Smooth muscle cell of the coronary artery (primary cell): ENCODE measurements at places on chromosomes 2 and 18. TPM values are rescaled to one million over a fixed set of nuclear protein-coding genes. Genes with fewer than 3 reads are reported as not detected.

The PIEZO2 gene
- total RNA-seq: 2.1 and 5.3 TPM in 2 replicates

The FAM124B gene
- 0.08 and 0.12 TPM in 2 replicates for total RNA-seq

The HOXD11 gene
- not detected in 2 replicates for total RNA-seq

The MBD5 gene
- 10.8 and 23.3 TPM in 2 replicates for total RNA-seq

The GALNT5 gene
- total RNA-seq: 15.1 and 73.1 TPM in 2 replicates

The STARD6 gene
- 0.15 TPM in 1 of 2 replicates, not detected in the other for total RNA-seq

The ABCG8 gene
- not detected in 2 replicates for total RNA-seq

The HSBP1L1 gene
- total RNA-seq: 2.7 and 3.0 TPM in 2 replicates

The DHRS9 gene
- total RNA-seq: not detected in 2 replicates

The ANKRD30BL gene
- total RNA-seq: not detected in 2 replicates

The REG3G gene
- not detected in 2 replicates for total RNA-seq

The ARPC2 gene
- total RNA-seq: 221 and 388 TPM in 2 replicates

The CHRNG gene
- not detected in 2 replicates for total RNA-seq

The REG3A gene
- total RNA-seq: not detected in 2 replicates

The GKN1 gene
- not detected in 2 replicates for total RNA-seq

The REG1A gene
- total RNA-seq: not detected in 2 replicates

The TFPI gene
- 80.2 and 87.4 TPM in 2 replicates for total RNA-seq

The CCDC102B gene
- total RNA-seq: 7.6 and 16.9 TPM in 2 replicates

The FTCDNL1 gene
- 0.30 and 1.4 TPM in 2 replicates for total RNA-seq

The CAD gene
- total RNA-seq: 26.1 and 35.8 TPM in 2 replicates

The FRZB gene
- under 0.01 TPM in 1 of 2 replicates, not detected in the other for total RNA-seq

The GPR55 gene
- total RNA-seq: not detected in 2 replicates

The TUBA4B gene
- not detected in 2 replicates for total RNA-seq

The DRC1 gene
- total RNA-seq: not detected in 2 replicates

The ATP6V1C2 gene
- not detected in 2 replicates for total RNA-seq

The CNDP1 gene
- total RNA-seq: not detected in 2 replicates

The TLK1 gene
- total RNA-seq: 9.5 and 9.8 TPM in 2 replicates

The MYOM1 gene
- 0.98 and 1.3 TPM in 2 replicates for total RNA-seq

The NT5DC4 gene
- not detected in 2 replicates for total RNA-seq

The SKA1 gene
- 0.94 and 3.5 TPM in 2 replicates for total RNA-seq
